ENCODE measurements at places on chromosomes 3 and 15.

DNA sequence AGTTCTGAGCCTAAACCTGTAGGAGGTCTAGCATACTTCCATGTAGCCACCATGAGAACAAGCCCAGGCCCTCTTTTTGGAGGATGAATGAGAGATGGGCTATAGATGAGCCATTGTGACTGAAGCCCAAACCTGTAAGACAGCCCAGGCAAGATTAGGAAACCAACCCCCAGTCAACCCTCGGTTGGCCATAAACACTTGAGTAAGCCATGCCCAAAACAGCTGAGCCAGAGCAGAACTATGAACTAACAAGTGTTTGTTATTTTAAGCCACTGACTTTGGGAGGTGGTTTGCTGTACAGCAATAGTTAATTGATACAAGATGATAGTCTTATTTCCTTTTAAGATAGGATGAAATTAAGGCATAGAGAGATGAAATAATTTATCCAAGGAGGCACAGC, 12.4 kb upstream of the CPNE4 start:
- DNase-seq: no peak

GRCh38 chr3:127753898-127754410, 68.4 kb downstream of the MGLL start:
- DNase-seq: no peak

DNA sequence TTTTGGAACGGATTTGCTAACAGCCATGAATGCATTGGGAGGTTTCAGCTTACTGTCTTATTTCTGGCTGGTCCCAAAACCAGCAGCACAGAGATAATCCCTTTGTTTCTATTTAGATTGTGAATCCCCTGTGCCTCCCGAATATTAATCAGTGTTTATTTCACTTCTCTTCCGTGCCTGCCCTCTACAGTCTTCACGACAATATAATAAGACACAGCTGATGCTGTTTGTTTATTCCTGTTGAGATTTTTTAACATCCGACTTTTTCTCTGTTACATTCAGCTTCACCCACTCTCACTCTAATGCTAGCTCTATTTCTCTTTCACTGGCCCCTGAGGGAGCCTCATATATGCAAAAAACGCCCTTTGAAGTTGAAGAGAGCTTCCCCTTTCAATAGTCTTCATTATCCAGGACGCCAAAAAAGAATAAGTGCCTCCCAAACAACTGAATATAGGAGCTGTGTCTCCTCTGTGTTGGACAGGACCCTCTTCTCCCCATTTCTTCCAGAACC, 995.3 kb downstream of the ROBO2 start:
- no peak for DNase-seq

DNA sequence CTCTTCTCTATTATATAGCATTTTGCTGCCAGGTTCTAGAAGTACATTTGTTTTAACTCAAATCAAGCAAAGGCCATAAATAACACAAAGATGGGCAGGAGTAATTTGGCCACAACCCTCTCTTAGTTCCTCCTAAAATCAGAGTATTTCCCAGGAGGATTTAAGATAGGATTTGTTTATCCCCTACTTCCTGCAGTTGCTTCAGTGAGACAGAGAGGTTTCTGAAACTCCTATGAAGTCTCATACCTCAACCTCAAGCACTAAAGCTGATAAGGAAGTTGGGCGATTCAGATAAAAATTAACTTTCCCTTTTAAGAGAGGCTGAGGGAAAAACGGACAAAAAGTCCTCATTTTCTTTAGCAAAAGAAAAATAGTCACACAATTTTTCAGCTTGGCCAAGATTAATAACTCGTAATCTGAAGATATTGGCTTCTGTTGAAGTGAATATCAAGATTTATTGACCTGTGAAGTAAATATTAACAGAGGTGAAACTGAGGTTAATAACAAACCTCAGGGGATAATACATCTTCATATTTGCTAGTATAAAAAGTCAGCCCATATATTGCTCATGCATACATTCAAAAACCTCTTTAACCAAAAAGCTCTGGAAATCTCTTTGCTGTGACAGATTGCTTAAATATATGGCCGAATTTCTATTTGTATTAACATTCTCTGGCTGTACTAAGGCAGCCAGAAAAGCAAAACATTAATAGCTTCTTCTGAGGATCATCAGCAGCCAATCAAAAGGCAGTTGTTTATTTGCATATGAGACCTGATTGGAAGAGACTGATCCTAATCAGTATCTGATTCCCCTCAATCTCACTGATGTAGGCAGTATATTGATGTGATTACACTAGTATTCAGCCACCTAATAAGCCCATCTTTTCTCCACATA, 90.6 kb upstream of the GADL1 start:
- DNase-seq: no peak

- no peak for DNase-seq
Measured at GRCh38 chr3:20185331-20185678, 701 bp downstream of the SGO1 start.

- no peak for DNase-seq
Measured at GRCh38 chr3:5162102-5162501, 25.4 kb upstream of the EDEM1 start.

DNA sequence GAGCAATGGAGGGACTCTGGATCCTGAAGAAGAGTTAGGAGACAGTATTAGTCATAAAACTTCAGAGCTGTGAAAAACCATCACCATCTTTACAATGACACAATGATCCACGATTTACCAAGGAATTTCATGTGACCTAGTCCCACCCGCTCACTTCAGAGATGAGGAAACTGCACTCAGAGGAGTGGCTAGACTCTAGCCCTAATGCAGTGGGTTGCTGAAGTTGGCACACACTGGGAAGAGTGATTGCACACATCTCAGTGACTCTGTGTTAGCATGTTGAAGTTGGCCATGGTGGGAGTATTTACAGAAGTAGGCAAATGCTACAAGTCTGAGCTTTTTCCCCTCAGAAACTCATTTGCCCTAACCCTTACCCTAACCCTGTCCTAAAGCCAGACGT, 35.2 kb upstream of the SPATA12 start:
- DNase-seq: no peak

- no peak for DNase-seq
Measured at GRCh38 chr3:14305324-14305723, 97.1 kb upstream of the SLC6A6 start.

DNA sequence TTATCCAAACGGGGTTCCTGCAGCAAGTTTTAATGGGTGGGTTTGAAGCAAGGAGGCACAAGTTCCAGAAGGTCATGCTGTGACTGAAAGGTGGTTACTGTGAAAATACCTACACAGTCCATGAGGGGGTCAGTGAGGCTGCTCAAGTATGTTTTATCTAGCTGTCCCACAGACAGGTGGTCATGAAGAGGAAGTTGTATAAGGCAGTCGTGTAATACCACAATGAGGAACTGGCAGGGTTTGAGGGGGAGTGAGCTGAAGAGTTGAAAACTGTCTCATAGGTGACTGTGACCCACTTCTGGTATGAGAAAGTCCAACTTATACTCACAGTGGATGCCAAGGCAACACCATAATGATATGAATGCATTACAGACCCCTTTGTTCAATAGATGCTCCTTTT, 856.8 kb downstream of the OTOL1 start:
- no peak for DNase-seq

GRCh38 chr15:87489902-87490665, 766.5 kb downstream of the NTRK3 start:
- DNase-seq: no peak

- DNase-seq: no peak
Measured at GRCh38 chr3:192215-192929, 4.2 kb upstream of the CHL1 start.

DNA sequence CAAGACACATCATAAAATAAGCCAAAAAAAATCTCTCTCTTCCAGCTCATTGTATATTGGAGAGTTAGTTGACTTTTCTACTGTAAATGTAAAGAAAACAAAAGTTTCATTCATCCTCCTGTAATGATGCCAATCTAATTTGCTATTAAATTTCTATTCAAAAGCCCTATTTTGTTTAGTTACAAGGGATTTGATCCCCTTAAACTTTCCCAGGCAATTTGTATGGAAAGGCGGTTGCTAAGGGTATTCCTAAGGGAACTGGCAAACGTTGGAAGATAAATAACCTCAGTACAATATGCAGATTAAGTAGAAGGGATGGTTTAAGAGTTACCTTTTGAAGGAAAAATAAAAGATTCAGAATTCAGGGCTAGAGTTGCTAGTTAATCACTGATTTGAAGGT, 352.7 kb downstream of the TIGIT start:
- no peak for DNase-seq

DNA sequence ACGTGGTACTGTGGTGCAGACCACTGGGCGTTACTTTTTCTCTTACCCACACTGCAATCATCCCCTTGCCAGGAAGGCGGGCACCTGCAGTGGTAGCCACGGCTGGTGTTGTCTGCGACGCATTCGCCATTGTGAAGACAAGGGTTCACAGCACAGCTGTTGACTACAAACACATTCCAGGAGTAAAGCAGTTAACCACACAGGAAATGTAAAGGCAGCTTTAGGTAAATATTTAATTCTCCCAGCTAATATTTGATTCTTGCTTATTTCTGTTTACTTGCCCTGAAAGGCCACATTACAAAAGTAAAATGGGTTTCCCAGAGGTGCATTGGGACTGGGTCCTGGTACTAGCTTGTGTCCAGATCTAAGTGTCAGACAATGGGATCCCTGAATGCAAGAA, 45.4 kb downstream of the HEG1 start:
- DNase-seq: no peak

GRCh38 chr3:55902221-55902900, 415.3 kb upstream of the WNT5A start:
- no peak for DNase-seq

- DNase-seq: no peak
Measured at GRCh38 chr3:174243171-174243570, 616.0 kb upstream of the NAALADL2 start.

DNA sequence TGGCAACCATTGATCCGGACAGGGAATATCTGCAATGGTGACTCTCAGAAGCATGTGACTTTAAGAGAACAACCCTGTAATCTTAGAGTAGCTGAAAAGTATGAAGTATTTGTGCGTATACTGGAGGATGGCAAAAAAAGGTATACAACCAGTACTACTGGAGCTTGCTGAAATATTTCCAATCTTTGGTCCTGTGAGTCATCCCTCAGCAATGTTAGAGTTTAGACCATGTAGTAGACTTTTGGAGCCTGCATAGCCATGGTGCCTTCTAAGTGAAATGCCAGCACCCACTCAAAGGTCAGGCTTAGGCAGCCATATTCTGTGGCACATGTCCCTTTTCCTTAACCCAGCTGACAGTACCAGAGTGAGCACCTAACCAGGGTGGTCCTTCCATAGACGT, 429.4 kb downstream of the NTRK3 start:
- DNase-seq: no peak

- no peak for DNase-seq
Measured at GRCh38 chr3:111971533-111972130, 7.2 kb upstream of the ABHD10 start.

- no peak for DNase-seq
Measured at GRCh38 chr15:76289582-76289981, 21.7 kb downstream of the ETFA start.

- no peak for DNase-seq
Measured at GRCh38 chr15:31403096-31403495, 76.5 kb downstream of the KLF13 start.

GRCh38 chr3:130853581-130853980, 40.3 kb upstream of the ATP2C1 start:
- no peak for DNase-seq
